Breast epithelium (tissue), 4 donors: ENCODE measurements at places on chromosomes 7 and 10.

- DNase-seq: no peak
Measured at GRCh38 chr7:12607134-12607533, 36.6 kb downstream of the SCIN start.

- no peak for DNase-seq
Measured at GRCh38 chr7:98394377-98394836, 6.5 kb downstream of the BAIAP2L1 start.

DNA sequence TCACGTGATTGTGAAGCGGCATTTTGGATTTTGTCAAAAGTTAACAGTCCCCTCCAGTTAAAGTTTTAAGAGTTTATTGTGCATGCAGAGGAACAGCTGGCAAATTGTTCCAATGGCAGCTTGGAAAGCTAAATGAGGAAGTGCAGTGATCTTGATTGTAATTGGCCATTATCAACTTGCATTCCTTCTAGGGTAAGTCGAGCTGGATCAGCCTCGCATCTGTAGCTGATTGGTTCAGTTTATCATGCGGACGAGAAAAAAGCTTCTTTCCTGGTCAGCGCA is 566 bp downstream of the ZNF789 start:
- DNase-seq: no peak

DNA sequence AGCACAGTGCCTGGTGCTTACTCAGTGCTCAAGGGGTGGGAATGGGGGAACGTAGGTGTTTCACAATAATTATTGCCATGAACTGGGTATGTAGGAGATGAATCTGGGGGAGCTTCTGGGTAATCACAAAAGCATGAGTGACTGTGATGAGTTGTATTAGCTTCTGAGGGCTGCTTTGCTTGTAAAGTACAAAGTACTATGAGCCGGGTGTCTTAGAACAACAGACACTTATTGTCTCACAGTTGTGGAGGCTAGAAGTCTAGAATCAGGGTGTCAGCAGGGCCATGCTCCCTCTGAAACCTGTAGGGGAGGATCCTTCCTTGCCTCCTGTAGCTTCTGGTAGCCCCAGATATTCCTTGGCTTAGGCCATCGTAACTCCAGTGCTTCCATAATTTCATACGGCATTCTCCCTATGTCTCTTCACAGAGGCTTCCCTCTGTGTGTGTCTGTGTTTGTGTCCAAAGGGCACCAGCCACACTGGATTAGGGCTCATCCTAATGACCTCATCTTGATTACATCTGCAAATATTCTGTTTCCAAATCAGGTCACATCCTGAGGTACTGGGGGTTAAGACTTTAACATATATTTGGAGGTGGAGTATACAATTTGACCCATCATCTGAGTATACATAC is 84.8 kb upstream of the AGBL3 start:
- no peak for DNase-seq

DNA sequence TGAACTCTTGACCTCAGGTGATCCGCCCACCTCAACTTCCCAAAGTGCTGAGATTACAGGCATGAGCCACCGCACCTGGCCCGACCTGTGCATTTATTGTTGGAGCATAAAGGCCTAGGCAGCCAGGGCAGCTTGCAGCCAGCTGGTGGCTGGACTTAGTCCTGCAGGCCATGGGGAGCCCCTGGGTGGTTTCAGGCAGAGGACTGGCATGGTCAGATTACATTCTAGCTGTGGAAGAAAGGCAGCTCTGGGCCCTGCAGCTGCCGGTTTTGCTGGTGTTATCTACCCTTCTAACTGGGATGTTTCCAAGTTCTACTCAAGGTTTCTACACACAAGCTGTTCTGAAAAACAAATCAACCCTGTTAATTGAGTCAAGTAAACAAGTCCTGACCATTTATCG is 22.7 kb upstream of the MKRN1 start:
- no peak for DNase-seq

GRCh38 chr7:36967387-36967786 is 243.1 kb upstream of the AOAH start:
- peak; percentile 27 for DNase-seq

DNA sequence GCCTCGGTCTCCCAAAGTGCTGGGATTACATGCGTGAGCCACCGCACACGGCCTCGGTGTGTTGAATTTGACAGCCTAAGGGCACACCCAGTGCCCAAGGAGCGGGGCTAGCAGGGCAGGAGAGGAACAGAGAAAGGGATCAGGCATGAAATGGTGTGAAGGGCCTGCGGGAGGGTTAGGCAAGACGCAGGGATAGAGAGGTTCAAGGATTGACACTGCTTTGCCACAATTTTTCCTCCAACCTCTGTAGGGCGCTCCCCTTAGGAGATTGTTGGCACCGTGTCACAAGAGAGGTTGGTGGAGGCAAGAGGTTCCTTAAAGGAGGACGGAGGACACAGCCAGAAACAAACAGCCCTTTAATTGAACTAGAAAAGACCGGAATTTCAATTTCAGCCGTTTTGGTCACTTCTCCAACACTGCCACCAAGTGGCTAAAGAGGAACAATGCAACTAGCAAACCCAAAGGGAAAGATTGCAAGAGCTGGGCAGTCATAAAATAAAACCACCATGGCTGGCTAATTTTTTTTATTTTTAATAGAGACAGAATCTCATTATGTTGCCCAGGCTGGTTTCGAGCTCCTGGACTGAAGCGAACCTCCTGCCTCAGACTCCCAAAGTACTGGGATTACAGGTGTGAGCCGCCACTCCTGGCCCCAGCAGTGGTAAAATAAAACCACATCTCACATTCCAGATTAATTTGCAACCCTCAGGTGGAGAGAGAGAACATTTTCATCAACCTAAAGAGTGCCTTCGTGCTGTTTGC is 6.9 kb upstream of the CREB3L2 start:
- no peak for DNase-seq

- peak; percentile 63 for DNase-seq
Measured at GRCh38 chr7:95545007-95545615, 51.2 kb downstream of the PDK4 start.

DNA sequence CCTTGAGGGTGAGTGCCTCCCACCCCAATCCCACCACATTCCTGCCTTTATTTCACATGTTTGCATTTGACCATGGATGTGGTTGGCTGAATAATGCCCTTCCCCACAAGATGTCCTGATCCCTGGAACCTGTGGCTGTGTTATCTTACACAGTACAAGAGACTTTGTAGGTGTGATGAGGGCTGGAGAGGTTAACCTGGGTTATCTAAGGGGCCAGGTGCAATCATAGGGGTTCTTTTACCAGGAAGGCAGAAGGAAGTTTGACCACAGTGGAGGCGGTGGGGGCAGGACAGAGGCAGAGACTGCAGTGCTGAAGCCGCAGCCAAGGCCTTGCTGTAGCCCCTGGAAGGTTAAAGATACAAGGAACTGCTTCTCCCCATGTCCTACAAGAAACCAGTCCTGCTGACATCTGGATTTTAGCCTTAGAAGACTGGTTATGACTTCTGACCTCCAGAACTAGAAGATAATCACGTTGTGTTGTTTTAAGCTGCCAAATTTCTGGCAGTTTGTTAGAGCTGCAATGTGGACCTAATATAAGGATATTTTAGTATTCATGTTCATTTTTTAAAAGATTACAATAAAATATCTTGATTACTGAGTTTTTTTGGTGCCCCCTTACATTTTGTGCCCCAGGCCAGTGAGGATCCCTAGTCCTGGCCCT is 136.6 kb downstream of the ARHGAP22 start:
- DNase-seq: peak; percentile 14

DNA sequence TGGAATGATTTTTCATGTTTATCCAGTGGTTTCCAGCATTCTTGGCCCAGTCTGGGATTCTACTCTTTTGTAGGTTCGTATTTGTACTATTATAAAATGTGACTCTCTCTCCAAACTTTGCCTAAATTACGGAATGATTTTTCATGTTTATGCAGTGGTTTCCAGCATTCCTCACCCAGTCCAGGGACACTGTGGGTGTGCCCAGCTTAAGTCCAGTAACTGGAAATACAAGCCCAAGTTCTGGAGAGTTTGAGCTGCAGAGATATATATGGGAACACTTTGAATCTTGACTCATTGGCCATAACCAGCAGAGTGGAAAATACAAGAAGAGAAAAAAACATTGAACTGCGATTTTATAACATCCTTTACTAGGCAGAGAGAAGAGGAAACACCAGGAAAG is 5.9 kb upstream of the MAGI2 start:
- no peak for DNase-seq

- DNase-seq: no peak
Measured at GRCh38 chr10:62047960-62048383, 146.5 kb downstream of the ARID5B start.

GRCh38 chr10:72808001-72808400 is 85.5 kb upstream of the OIT3 start:
- DNase-seq: no peak

- no peak for DNase-seq
Measured at GRCh38 chr7:81268551-81268950, 349.7 kb upstream of the SEMA3C start.

GRCh38 chr7:25861601-25862260 is 290.3 kb upstream of the NFE2L3 start:
- no peak for DNase-seq

DNA sequence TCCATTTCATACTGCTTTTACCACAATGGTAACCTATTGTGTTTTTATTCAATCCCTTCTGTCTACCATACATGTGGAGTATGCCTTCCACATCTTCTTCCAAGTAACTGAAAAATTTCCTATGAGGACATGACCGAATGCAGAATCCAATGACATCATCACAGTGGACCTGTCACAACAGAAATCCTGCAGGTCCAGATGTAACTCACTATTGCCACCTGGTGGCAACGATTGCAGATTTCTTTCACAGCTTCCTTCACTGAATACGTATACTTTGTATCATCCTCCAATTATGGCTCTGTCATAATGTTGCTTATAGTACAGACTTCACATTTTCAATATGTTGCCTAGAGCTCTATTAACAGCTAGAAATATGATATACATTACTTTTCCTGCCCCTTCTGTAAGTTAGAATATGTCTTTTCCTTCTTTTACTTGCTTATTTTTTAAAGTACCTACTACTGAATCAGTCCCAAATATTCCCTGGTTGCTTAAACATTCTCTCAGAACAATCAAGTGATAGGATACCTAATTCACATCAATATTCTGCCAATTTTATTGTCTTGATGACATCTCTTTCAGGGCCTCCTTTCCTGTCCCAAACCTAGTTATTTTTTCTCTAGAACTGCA is 45.4 kb downstream of the SLC13A1 start:
- DNase-seq: peak; percentile 64

DNA sequence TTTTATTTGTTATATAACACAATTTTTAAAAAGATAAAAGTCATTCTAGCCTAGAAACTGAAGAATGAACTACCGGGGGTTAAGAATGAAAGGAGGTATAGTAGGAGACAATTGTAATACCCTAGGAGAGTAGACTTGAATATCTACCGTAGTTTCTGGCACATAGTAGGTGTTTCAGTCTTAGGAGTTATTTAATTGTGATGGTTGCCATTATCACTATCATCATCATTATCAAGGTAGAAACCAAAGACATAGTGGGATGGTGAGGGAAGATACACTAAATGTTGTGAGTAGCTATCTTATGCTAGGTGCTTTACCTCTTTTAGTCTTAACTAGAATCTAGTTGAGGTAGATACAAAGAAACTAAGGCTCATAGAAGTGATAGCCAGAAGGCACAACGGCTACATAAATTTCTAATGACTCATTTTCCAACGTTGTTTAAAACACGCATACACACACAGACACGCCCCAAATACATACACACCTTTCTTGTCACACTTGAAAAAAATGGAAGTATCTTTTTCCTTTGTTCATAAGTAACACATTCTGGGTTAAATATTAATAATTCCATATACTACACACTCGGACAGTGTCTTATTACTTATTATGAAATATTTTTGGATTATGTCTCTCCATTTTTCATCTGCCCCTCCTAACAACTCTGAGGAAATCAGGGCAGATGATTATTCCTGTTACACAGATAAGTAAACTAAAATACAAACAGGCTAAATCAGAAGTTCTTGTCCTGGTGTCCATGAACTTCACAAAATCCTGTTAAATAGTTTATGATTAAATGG is 2.0 kb upstream of the ANLN start:
- no peak for DNase-seq

GRCh38 chr7:132915647-132916046 is 166.2 kb downstream of the CHCHD3 start:
- DNase-seq: no peak

- DNase-seq: no peak
Measured at GRCh38 chr7:116632384-116632783, 39.6 kb upstream of the MET start.

GRCh38 chr7:47932016-47932415 is 16.2 kb downstream of the PKD1L1 start:
- no peak for DNase-seq

DNA sequence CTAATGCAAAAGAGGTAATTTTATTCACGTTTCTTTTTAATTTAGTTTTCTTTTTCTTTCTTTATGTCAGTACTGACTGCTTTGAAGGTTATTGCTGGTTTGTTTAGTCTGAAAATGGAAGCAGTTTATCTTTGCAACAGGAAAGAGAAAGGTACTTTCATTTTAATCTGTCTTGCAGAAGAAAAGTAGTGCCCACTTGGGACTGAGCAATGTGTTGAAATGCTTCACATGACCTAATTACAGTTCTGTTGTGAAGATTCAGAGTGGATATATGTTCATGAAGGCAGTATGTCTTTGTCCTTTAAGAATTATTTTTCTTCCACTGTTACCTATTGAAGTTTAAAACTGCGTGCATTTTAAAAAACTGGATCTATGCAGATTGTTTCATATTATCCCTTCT is 80.1 kb downstream of the ANKIB1 start:
- no peak for DNase-seq

DNA sequence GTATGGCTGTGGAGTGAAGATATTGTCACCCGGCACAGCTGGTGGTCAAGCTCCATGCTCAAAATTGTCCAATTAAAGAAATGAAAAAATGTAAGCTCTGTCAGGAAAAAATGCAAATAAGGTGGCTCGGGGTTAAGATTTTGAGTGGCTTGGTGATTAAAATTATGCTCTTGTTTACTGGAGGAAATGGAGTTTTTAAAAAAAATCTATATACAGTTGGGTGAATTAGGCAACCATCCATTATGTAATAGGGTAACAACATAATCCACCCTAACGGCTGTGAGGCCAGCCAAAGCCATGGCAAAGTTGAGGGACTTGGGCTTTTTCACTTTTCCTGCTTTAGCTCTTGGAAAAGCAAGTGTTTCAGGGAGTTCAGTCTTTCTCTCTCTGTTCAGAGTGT is 260.8 kb upstream of the HABP2 start:
- no peak for DNase-seq

DNA sequence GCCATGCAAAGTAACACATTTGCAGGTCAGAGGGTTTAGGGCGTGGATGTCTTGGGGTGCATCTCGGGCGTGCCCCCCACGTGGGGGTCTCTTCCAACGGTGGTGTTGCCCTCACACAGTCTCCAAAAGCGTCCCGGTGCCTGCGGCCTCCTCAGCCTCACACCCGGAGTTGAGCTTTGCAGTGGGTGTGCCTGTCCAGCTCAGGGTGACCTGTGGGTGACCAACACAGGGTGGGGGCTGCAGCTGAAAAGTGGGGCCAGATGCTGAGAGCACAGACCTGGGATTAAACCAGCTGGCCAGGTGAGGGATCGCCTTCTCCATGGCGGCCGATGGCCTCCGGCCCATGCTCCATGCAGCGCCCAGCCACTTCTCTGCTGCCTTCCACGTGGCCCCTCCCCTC is 63.1 kb downstream of the PWWP2B start:
- no peak for DNase-seq

- no peak for DNase-seq
Measured at GRCh38 chr7:28509251-28510025, 97.1 kb downstream of the CREB5 start.
